ENCODE measurements at places on chromosomes 1 and 21.
A peak's percentile ranks its signal among the peaks of the same experiment; 100 is the strongest.

DNA sequence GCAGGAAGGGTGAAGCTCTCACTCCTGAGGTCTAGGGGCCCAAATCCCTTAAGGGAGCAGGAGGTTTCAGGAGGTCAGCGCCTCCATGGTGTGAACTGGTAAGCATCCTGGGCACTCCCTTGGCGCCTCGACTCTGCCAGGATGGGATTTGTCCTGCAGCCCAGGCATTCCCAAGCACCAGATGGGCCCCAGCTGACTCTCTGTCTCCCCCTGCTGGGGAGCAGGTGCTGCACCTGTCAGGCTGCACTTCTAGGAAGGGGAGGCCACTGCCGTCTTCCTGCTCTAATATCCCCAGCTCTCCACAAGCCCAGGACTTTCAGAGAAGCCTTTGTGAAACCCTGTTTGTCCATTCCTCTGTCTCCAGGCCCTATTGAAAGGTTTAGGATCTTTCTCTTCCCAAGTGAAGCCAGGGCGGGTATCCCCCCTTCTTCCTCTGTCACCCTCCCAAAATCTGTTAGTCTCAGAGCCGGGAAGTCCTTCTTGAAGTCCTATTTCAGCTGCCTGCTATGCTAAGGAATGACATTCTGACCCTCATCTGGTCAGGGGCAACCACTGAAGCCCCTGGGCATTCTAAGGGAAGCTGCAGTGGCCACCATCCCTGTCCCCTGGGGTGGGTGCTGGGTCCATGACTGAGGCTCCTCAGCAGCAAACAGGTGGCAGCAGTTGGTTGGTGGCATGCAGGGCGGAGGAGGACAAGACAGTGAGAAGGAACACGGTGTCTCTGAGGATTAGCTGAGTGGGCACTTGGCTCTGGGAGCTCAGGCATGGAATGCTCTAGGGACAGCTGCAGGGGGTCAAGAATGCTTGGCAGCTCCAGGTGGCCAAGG is 3.2 kb downstream of the MYBPH start:
- peak; percentile 81 for DNase-seq

- no peak for DNase-seq
Observed at GRCh38 chr21:16037421-16037955, 307.7 kb downstream of the USP25 start.

- DNase-seq = no peak
Observed at GRCh38 chr1:147115496-147115895, 56.8 kb downstream of the PRKAB2 start.

DNA sequence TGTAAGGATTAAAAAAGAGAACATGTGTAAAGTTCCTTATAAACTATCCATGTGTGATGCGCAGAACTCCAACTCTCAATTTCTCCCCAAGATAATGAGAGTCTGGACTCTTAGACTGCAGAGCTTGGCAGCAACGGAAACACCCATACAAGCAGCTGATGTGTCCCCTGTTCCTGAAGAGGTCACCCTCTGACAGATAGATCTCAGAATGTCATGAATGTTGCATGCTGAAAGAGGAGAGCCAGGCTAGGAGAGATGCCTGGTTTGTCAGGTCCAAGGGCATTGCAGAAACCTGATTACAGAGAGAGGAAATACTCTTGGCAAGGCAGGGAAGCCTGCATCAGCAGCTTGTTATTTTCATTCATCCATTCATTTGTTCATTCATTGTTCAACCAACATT is 24.2 kb downstream of the MTARC1 start:
- DNase-seq = no peak

GRCh38 chr1:237858992-237859391 is 31.7 kb downstream of the ZP4 start:
- no peak for DNase-seq
